Hepatic stellate cell (primary cell): ENCODE measurements at places on chromosomes 5 and 9.

- DNase-seq: no peak
Measured at GRCh38 chr5:28707706-28708105, 1669.3 kb upstream of the CDH9 start.

GRCh38 chr5:138649775-138650174 lies 74.6 kb upstream of the HSPA9 start:
- DNase-seq: no peak

DNA sequence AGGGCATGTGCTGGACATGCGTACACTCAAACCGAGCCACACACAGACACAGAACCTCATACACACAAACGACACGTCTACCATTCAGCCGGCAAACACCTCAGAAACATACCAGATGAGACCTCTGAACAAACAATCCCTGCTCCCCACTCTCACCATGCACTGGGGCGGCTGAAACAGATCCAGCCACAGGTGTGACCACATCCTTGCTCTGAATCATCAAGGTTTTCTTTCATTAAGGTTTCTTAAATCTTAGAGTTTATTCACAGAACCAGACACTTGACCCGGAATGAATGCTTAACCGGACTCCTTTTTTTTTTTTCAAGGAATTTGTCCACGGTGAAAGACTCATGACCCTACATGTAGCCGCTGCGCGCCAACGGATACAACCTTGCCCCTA lies 26.2 kb downstream of the TERT start:
- DNase-seq: no peak

DNA sequence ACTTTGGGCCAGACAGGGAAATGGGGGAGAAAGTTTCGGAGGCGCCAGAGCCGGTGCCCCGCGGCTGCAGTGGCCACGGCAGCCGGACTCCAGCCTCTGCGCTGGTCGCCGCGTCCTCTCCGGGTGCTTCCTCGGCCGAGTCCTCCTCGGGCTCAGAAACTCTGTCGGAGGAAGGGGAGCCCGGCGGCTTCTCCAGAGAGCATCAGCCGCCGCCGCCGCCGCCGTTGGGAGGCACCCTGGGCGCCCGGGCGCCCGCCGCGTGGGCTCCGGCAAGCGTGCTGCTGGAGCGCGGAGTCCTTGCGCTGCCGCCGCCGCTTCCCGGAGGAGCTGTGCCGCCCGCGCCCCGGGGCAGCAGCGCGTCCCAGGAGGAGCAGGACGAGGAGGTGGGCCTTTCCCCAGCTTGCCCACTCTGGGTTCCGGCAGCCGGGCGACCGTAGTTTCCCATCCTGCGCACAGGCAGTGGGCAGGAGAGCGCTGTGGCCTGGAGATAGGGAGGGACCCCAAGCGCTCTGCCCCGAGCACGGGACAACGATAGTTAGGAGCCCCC lies 516 bp downstream of the MAST4 start:
- DNase-seq: peak; percentile 8

DNA sequence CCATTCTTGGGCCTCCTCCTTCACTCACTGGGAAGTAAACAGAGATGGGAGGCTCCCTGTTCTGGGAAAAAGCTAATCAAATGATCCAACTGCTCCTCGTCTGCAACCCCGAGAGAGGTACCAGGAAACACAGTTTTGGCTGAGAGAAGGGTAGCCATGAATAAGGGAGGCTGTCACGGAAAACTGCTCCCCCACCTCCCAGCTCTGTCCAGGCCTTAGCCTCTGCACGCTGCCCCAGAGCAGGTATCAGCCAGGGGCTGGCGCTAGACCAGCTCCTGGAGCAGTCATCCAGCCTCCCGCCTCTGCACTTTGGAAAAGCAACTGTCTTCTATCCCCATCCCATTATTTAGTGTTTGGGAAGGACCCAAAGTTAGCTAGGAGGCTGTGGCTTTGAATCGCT lies 266.1 kb downstream of the NDUFS4 start:
- no peak for DNase-seq

GRCh38 chr5:149757197-149757947 lies 27.3 kb downstream of the PPARGC1B start:
- DNase-seq: no peak

DNA sequence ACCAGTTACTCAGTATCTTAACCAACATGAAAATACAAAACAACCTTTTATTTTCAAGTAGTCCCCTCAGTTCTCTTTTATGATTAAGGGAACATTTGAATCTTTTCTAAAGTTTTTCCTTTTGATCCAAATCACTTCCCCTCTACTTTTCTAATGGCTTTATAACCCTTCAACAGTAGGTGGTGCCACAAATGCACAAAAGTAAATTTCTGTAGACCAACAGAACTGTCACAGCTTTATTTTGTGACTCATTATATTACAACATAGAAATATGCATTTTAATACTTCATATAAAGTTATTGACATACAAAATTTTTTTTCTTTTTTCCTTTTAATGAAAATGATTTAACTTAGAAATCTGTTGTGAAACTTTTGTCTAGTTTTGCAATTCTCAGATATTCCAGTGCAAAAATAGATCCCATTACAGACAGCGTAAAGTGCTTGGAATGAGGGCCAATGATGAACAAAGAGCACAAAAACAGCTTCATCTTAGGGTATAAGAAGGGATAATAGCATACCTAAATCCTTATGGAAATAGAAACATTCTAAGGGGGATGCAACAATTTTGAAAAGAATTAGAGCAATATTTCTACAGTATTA lies 17.0 kb downstream of the NIPSNAP3B start:
- peak; percentile 24 for DNase-seq

- peak; percentile 46 for DNase-seq
Measured at GRCh38 chr9:125074976-125075375, 68.4 kb downstream of the SCAI start.
